Sigmoid colon (tissue), 7 donors: ENCODE measurements at places on chromosomes 2 and 18. TPM values are rescaled to one million over a fixed set of nuclear protein-coding genes. Genes with fewer than 3 reads are reported as not detected.

EIF4E2 gene
- total RNA-seq, result 55.1 TPM

RAB6C gene
- not detected for total RNA-seq

GRCh38 chr2:160632084-160632975, 138.7 kb upstream of the RBMS1 start:
- no peak for DNase-seq
- peaks cover 12% of the 10 kb centered on the region for H3K4me1 ChIP-seq
- H3K27ac ChIP-seq, result no peak overlapping the region
- H3K27me3 ChIP-seq, result no peaks in the 10 kb centered on the region

DNA sequence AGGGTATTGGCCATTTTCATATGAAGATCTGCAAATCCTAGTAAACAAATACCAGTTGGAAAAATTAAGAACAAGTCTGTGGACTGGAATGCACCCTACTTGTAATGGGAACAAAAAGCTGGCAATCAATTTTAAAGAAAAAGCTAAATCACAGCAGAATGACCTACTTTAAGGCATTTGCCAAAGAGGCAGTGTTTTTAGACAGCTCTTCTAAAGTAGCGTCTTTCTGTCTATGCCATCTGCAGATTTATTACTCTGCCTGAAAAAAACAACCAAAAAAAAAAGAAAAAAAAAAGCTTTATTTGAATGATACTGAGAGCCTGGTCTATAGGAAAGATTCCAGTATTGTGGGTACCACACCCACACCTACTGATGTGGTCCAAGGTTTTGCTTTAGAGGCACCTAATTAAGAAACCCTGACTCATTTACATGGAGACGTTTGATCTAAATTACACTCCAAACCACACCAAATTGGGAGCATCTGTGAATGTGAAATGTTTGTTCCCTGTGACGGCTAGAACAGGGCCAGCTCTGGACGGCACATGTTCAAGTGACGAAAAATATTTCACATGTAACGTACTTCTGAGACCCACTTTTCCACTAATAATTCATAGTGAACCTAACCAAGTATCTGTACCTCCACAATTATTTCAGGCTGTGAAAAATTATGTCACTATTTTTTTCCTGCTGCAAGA, 597.1 kb downstream of the ARHGAP15 start:
- no peaks in the 10 kb centered on the region for H3K4me1 ChIP-seq
- DNase-seq, result no peak
- no peak overlapping the region for H3K4me3 ChIP-seq
- no peaks in the 10 kb centered on the region for H3K36me3 ChIP-seq

DNA sequence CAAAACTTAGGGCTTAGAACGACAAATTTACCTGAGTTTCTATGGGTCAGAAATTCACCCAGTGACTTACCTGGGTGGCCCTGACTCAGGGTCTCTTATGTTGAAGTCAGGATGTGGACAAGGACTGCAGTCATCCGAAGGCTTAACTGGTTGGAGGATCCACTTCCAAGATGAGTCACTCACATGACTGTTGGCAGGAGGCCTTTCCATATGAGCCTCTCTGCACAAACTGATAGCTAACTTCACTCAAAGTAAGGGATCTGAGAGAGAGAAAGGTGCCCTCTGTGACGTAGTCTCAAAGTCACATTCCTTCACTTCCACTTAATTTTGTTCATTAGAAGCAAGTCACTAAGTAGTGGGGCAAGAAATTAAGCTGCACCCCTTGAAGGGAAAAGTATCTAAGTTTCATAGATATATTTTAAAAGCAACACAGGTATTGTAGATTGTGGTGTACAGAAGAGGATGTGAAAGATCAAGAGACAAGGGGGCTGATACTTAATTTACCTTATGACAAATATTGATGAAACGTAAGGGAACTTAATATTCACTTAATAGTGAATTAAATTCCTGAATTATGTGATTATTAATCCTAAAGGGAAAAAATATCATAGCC, 48.4 kb downstream of the TANK start:
- DNase-seq, result no peak
- H3K27ac ChIP-seq, result no peak overlapping the region
- H3K4me1 ChIP-seq, result no peaks in the 10 kb centered on the region
- H3K27me3 ChIP-seq, result no peaks in the 10 kb centered on the region

- peak overlapping the region; percentile 98 for H3K27ac ChIP-seq
- H3K4me3 ChIP-seq, result no peak overlapping the region
- no peaks in the 10 kb centered on the region for H3K4me1 ChIP-seq
- no peaks in the 10 kb centered on the region for H3K36me3 ChIP-seq
- DNase-seq, result peak; percentile 63
These were observed 37.7 kb downstream of the HS1BP3 start for GRCh38 chr2:20612925-20613916.

DNA sequence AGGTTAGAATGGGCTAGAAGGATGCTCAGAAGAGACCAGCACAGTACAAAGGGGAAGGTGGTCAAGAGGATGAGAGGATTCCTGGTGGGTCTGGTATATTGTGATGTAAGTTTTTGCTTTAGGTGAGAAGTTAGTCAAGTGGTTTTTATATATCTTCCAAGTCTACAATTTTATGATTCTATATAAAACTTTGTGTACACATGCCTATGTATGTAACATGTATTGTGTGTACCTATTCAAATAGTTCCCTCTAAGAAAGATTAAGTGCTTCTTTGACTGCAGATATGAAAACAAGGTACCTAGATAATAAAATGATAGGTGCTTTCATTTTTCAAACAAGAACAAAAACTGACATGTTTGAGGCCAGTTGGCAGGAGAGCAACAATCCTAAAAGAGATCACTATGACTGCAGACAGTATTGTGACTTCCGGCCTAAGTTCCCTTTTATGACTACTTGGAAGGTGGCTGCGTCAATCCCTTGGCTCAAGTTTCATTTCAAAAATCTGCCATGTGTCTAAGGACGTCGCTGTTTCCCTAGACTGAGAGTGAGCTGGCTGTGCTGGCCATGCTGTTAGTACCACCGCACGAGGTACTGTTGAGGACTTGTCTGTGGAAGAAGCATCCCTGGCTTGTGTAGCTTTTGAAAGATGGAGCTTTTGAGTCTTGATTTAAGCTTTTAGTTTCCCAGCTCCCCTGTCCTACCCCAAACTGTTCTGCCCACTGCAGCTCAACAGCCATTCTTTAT, 123.1 kb downstream of the PRPF40A start:
- DNase-seq, result peak; percentile 70
- no peaks in the 10 kb centered on the region for H3K4me1 ChIP-seq
- H3K27ac ChIP-seq, result peak overlapping the region; percentile 42

GRCh38 chr2:238141541-238142318, 3.3 kb downstream of the KLHL30 start:
- no peaks in the 10 kb centered on the region for H3K4me1 ChIP-seq
- H3K4me3 ChIP-seq, result no peak overlapping the region
- no peaks in the 10 kb centered on the region for H3K36me3 ChIP-seq
- no peaks in the 10 kb centered on the region for H3K27me3 ChIP-seq
- no peak for DNase-seq
